ENCODE measurements at places on chromosomes 13 and 19.

GRCh38 chr19:23800868-23801267 lies 42.2 kb upstream of the ZNF681 start:
- DNase-seq, result no peak

GRCh38 chr13:73158851-73159250 lies 100.0 kb downstream of the KLF5 start:
- no peak for DNase-seq

GRCh38 chr13:98998831-98999638 lies 21.2 kb upstream of the DOCK9 start:
- no peak for DNase-seq

DNA sequence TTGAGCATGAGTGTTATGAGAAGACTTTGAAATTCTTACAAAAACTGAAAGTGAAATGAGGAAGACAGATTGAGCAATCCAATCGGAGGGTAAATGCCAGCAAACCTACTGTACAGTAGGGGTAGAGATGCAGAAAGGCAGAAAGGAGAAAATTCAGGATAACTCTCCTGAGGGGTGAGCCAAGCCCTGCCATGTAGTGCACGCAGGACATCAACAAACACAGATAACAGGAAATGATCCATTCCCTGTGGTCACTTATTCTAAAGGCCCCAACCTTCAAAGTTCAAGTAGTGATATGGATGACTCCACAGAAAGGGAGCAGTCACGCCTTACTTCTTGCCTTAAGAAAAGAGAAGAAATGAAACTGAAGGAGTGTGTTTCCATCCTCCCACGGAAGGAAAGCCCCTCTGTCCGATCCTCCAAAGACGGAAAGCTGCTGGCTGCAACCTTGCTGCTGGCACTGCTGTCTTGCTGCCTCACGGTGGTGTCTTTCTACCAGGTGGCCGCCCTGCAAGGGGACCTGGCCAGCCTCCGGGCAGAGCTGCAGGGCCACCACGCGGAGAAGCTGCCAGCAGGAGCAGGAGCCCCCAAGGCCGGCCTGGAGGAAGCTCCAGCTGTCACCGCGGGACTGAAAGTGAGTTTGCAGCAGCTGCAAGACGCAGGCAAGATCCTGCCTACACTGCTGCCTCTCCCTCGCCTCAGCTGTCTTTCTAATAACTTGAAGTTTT lies at the start of gene TNFSF13B:
TNFSF13B (plus strand) TSS at position 118 of the 728 bp plus-strand sequence; CDS start at position 296, 178 bp downstream.
- peak; percentile 53 for DNase-seq

GRCh38 chr19:19201697-19202630 lies 1.2 kb downstream of the NR2C2AP start:
- no peak for DNase-seq

- no peak for DNase-seq
These were observed 36.7 kb upstream of the PCDH8 start for GRCh38 chr13:52885141-52885540.

DNA sequence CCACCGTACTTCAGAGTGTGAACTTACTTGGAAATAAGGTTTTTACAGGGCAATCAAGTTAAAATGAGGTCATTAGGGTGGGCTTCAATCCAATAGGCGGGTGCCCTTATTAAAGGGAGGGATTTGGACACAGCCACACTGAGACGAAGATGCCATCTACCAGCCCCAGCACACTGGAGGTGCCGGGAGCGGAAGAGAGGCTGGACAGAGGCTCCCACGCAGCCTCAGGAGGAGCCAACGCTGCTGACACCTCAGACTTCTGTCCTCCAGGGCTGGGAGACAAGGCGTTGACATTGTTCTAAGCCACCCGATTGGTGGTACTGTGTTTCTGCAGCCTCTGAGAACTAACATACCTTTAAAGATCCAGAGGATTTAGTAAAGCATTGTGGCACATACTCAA lies 12.6 kb upstream of the RAB20 start:
- no peak for DNase-seq

DNA sequence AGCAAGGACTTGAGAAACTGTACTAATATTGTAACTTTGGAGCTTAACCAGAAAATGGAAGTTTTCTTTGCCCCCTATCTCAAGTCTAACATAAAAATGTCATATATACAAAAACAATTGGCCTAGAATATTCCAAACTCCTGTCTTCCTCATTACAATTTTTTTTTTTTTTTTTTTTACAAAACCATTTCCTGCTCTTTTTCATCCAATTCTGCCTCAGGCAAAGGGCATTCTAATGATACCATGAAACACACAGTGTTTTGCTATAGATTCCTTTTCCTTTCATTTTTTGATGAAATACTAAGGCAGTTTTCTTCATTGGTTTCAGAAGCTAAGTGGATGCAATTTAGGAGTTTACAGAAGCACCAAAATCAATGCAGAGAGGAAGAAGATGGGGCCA lies 119.7 kb downstream of the LHFPL6 start:
- no peak for DNase-seq

DNA sequence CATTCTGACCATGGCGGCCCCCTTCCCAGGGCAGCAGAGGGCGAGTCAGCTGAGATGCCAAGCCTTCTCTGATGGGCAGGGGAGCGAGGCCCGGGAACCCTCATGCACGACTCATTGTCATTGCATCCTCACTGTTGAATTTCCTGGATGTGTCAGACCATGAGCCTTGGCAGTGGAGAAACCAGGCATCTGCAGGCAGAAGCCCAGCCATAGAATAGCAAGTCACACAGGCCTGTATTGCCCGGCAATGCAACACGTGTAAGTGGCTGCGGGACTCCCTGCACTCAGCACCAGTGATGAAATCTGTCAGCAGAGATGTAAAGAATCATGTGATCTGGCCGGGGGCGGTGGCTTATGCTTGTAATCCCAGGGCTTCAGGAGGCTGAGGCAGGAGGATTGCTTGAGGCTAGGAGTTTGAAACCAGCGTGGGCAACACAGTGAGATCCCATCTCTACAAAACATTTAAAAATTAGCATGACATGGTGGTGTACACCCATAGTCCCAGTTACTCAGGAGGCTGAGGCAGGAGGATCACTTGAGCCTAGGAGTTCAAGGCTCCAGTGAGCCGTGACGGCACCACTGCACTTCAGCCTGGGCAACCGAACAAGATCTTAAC lies 199.7 kb downstream of the KATNAL1 start:
- DNase-seq, result no peak

DNA sequence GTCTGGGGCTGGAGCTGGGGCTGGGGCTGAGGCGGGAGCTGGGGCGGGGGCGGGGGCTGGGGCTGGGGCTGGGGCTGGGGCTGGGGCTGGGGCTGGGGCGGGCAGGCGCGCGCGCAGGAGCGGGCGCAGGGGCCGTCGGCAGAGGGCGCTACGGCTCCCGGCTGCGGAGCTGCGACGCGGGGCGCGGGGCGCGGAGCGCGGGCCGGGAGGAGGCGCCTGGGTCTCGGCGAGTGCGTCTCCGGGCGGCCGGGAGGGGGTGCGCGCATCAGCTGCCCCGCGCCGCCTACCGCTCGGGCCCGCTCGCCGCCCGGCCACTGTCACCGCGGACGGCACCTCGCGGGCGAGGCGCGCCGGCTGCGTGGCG lies 422 bp upstream of the MTUS2 start:
- DNase-seq, result peak; percentile 82

GRCh38 chr13:113544071-113544891 lies 40.3 kb upstream of the TFDP1 start:
- peak; percentile 83 for DNase-seq

GRCh38 chr13:25762281-25762680 lies 289.5 kb downstream of the SHISA2 start:
- no peak for DNase-seq

- DNase-seq, result no peak
These were observed 1247.3 kb downstream of the SLITRK1 start for GRCh38 chr13:82634946-82635345.

- DNase-seq, result no peak
These were observed 3.8 kb downstream of the PROSER1 start for GRCh38 chr13:39034085-39034484.

- no peak for DNase-seq
These were observed 93.6 kb downstream of the SOX1 start for GRCh38 chr13:112160558-112160957.

DNA sequence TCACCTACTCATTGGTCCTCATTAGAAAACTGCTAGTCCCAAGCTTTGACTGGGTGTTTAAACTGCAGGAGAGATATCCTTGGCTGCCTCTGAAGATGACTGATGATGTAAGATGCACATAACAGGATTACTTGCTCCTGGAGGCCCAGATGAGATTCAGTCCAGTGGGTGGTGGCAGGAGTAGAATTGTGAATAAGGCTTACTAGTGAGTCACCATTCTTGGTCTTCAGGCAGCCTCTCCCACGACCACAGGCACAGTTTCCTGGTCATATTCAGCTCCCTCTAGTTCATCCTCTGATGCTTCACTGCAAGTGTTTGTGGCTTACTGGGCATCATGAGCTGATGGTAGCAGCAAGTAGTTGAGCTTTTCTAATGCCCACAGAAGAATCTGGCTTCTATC lies 12.1 kb downstream of the SERTM1 start:
- no peak for DNase-seq

GRCh38 chr19:6663236-6664201 lies 6.4 kb downstream of the TNFSF14 start:
- no peak for DNase-seq

- peak; percentile 87 for DNase-seq
These were observed 2.3 kb upstream of the STRN4 start for GRCh38 chr19:46748325-46749109.

- DNase-seq, result no peak
These were observed 1423.7 kb upstream of the PCDH20 start for GRCh38 chr13:62839338-62839737.

DNA sequence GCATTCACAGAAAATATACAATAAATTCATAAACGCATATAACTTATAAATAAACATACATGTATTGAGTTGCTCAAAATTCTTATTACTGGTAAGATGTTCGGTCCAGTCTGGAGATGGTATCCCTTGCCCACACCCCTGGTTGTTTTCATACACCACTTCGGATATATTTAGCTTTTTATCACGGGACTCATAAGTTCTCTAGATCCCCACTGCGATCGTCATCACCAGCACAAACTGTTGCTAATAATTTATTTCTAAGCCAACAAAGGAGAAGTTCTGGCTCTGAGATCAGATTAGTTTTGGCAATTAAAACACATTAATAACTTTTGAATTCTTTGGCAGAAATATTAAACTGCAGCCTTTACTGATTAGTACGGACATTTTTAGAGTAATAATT lies 23.0 kb upstream of the SGCG start:
- DNase-seq, result no peak

DNA sequence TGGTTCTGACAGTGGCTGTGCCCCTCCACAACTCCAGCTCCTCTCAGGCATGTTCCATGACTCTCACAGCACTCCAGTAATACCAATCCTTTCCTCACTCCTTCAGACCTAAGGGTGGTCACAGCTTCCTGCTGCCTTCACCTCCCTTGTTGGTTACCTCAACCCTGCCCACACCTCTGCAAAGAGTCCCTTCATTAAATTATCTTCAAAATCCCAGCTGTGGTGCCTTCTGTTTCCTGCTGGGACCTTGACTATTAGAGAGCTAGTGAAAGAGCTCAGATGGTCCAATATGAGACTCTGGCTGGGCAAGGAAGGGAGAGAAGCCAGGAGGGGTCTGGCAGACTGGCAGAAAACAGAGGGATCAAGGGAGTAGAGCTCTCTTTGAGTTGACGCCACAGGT lies 26.1 kb downstream of the DEDD2 start:
- no peak for DNase-seq

GRCh38 chr19:7871437-7872305 lies 2.5 kb downstream of the PRR36 start:
- DNase-seq, result peak; percentile 98

DNA sequence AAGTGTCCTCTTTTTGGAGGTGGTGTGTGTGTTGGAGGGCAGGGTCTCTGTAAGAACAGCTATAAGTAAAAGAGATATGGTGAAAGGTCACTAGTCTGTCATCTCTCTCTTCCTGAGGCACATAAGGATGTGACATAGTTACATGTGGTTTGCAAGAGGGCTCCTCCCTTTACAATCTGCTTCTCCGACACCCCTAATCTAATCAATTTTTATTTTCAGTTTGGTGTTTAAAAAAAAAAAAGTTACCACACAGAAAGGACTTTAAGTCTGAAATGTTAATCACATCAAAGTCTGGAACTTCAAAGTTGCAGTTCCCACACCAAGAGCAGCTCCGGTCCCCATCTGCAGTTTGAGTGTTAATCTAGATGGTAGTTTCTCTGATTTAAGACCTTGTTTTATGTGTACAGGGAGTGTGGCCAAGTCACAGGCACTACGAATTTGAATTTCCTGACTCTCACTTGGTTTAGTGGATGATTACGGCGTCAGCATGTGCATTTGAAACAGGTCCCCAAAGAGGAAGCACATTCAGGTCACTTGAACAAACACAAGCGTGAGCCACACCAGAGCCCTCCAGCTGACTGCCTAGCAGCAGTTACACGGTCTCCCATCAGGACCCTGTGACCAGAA lies 53.1 kb downstream of the FOXO1 start:
- no peak for DNase-seq

DNA sequence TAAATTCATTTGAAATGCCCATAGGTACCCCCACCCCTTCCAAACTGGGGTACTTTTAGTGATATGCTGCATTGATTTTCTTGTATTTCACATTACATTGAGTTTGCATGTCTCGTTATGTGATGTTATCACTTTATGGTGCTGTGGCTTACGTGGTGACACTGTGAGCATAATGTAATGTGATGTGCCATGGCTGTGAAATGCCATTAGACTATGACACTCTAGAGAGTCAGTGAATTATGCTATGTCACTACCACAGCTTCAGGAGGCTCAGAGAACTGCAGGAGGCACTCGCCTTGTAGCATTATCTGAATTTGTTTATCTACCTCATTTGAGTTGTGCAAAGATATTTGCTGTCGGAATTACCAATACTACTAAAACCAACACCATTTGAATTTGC lies 590.1 kb upstream of the SLC10A2 start:
- no peak for DNase-seq

DNA sequence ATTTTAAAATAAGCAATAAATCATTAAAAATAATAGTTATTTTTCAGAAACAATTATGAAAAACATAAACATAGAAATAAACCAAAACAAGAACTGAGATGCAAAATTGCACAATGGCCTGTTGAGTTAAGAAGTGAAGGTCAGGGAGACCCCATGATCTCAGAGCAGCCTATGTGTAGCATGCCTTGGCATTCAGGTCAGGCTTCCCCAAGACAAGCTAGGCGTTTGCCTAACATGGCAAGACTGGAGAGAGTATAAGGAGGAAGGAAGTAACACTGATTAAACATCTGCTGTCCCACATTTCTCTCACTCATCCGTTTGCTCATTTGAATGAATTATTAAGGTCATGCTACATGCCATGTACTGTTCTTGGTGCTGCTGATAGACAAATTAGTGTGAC lies 291.8 kb downstream of the TSHZ3 start:
- no peak for DNase-seq

All from BE2C (cell line).